ENCODE measurements at places on chromosomes 11 and 22.

GRCh38 chr22:21826204-21826603, 41.2 kb downstream of the MAPK1 start:
- DNase-seq = no peak

- DNase-seq = no peak
Observed at GRCh38 chr11:102229510-102230123, 87.7 kb upstream of the BIRC3 start.

GRCh38 chr22:47328550-47329243, 566.2 kb downstream of the TBC1D22A start:
- DNase-seq = no peak

GRCh38 chr11:112042161-112042960, 17.2 kb downstream of the DLAT start:
- no peak for DNase-seq

DNA sequence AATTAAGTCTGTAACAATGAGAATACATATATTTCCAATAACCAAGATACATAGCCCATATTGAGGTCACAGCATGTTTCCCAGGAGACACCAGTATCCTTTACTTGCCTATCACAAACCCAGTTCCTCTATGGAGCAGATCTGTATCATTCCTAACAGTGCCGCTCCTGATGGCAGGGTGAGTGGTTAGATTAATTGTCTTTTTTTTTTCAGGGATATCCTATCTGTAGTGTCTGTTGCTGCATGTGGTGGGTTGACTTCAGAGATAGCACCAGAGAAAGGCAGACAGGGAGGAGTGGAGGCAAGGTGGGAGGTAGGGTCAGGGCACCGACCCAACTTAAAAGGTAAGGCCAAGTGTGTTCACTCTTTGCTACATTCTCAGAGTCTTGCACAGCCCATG, 2.8 kb downstream of the MTNR1B start:
- no peak for DNase-seq

- no peak for DNase-seq
Observed at GRCh38 chr11:131914361-131914774, 544.0 kb downstream of the NTM start.

DNA sequence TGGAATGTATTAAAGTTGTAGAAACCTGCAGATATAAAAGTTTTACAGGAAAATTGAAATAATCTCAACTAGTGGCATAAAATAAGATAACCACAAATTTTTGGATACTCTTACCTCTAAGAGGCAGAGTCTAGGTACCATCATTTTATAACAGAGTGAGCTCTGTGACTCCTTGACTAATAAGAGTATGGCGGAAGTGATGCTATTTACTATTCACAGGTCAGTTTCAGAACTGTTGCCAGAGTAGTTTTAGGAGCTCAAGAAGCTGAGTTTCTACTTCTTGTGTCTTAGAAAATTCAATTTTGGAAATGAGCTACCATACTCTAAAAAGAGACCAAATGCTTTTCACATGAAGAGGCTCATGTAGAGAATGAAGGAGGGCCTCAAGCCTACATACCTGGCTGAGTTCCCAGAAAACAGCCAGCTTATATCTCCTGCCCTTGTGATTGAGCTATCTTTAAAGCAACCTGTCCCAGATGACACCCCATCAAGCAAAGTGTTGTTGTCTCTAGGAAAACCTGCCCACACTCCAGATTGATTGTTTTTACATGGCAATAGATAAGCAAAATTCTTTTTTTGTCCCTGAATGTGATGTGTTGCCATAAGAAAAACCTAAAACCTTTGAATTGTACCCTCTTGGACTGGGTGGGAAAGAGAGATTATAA, 712.8 kb upstream of the CNTN5 start:
- no peak for DNase-seq

GRCh38 chr11:23570828-23571227, 710.6 kb upstream of the CCDC179 start:
- DNase-seq = no peak

GRCh38 chr11:76579056-76579751, 91.3 kb downstream of the LRRC32 start:
- DNase-seq = no peak

GRCh38 chr11:113286509-113287497, 27.6 kb upstream of the TTC12 start:
- DNase-seq = no peak

DNA sequence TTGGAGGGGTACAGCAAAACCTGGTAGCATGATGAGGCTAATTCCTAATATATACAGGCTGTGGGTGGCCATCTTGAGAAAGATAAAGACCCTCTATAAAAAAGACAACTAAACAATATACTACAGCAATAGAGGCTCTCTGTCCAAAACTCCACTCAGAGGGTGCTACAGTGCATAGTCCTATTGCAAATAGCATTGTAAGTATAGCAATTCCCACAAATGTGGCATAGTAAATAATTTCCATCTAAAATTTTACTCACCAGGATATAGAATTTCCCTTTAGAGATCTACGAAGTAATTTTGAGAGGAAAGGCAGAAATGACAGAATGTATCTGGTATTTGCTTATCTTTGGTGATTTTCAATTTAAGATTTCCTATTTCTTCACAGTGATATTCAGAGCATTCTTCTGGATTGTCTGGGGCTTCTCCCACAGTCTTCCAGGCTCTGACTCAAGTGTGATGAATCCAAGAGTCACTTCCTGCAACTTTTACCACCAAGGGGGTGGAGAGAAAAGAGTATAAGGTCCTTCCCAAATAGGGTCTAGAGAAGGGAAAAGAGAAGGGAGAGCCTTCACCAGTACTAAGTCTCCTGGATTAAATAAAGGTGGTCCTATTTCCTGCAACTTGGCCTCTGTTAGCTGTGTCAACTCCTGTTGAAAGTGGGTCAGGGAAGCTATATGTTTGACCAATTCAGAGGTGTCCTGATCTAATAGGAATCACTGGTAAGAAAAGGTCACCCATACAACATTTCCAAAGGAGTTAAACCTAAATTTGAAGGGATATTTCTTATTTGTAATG, 1054.7 kb upstream of the CNTN5 start:
- no peak for DNase-seq

Data from activated CD4-positive, alpha-beta T cell treated with anti-CD3 and anti-CD28 coated beads, Interleukin-2, amount 50 U/mL, for 24 hours (primary cell).